ENCODE measurements at places on chromosomes 6 and 20.

DNA sequence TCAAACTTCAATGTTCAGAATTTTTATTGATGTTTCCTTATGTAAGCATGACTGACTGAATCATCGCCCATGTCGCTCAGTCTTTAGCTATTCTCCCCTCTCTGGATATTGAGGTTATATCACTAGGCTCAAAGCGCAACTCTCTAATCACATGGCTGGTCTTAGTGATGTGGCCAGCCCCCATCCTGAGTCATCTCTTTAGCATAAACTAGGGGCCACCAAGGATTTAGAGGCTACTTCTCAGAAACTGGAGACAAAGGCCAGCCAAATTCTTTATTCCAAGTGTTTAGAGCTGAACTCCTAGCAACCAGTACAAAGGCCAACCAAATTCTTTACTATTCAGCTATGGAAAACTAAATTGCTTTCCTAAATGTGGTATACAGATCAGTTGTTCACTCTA lies 61.4 kb downstream of the FAM135A start:
- no peak for DNase-seq

- no peak for DNase-seq
Observed at GRCh38 chr6:133392015-133392414, 150.9 kb downstream of the EYA4 start.

DNA sequence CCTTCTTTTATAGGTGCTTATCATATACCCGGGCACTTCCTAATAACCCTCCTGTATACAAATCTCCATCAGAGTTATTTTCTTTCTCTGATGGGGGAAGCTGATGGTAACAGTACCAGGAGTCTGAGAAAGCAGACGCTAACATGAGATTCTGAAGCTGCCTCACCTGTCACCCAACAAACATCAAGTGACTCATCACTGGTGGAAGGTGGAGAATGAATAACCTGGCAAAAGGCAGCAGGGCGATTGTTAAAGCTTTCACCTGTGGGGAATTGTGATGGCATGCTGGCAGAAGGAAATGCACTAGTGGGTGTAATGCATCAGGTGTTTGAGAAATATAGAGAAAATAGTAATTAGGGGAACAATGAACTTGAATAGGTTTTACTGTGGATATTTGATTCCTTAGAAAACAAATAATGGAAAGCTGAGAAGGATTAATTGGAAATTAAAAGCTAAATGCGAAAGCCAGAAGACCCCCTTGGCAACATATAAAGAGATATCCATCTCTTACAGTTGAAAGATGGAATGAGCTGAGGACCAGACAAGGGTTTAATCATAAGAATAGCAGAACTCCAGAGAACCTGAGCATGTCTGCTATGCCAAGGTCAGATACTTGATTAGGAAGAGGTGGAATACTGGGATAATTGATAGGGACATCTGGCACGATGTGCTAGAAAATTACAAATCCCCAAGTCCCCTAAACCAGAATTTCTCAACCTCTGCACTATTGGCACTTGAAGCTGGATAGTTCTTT lies 517.1 kb downstream of the PKHD1 start:
- no peak for DNase-seq

DNA sequence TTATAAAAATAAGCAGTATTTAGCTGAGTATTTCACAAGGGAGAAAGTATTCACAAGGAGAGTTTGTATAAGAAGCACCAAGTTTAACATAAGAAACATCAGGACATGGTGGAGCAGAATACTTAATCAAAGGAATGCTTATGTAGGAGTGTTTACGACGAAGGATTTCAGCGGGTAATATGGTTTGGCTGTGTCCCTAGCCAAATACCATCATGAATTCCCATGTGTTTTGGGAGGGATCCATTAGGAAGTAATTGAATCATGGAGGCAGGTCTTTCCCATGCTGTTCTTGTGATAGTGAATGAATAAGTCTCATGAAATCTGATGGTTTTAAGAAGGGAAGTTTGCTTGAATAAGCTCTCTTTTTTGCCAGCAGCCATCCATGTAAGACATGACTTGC lies 1099.1 kb upstream of the ADGRB3 start:
- no peak for DNase-seq

DNA sequence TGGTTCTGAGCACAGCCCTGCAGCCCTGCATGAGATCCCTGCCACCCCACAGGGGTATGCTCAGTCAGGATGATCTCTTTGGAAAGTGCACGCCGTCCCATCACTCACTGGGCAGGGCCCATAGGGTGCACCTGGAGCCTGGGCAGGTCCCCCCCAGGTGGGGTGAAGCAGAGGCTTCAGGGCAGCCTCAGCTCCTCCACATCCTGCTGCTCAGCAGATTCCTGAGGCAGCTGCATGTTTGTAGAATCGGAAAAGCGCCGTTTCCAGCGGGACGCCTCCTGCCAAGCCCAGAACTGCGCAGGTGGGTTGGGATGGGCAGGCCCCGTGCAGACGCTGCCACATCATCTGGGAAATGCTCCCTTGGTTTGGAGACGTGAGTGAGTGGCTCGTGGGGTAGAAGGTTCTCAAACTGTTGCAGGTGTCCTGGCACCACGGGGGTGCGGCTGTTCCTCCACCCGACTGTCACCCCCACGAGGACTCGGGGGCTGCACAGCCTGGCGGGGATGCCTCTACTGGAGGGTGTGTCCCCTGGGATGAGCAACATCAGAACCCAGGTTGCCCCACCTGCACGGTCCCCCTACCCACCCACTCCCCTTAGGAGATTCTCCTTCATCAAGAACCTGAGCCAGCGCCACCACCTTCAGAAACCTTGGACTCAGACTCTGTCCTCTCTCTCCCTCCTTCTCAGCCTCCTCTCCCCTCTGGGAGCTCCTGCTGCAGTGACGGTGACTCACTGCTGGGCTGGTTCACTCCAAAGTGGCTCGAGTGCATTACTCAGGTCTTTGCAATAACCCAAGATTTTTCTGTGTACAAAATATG lies 334.1 kb downstream of the TAF4 start:
- no peak for DNase-seq

GRCh38 chr6:33029328-33030184 lies 20.2 kb upstream of the HLA-DOA start:
- DNase-seq, result no peak

- no peak for DNase-seq
Observed at GRCh38 chr6:116881236-116881635, 4.2 kb downstream of the RFX6 start.

GRCh38 chr6:7899101-7899888 lies 11.3 kb downstream of the TXNDC5 start:
- peak; percentile 74 for DNase-seq

DNA sequence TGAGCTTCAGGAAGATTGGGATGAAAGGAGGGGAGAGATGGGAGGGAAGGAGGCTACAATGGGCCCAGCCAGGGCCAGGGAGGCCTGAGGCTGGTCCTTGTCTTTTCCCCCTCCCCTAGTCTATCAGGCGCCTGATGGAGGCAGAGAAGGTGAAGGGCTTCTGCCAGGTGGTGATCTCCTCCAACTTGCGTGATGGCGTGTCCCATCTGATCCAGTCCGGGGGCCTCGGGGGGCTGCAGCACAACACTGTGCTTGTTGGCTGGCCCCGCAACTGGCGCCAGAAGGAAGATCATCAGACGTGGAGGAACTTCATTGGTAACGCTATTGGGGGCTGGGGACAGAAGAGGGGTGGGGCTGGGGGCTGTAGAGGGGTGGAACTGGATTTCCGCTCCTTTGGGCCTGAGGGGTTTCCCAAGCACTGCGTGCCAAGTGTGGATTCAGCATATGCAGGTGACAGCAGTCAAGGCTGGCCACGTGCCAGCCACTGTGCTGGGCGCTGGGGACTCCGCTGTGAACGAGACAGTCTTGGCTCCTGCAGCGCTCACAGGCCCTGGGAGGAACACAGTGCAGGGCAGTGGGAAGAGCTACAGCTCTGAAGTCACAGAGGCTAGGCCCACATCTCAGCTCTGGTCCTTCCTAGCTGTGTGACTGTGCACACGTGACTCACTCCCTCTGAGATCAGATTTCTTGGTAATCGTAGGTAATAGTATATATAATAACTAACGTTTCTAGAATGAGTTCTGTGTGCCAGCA lies 22.7 kb downstream of the SLC12A5 start:
- no peak for DNase-seq

DNA sequence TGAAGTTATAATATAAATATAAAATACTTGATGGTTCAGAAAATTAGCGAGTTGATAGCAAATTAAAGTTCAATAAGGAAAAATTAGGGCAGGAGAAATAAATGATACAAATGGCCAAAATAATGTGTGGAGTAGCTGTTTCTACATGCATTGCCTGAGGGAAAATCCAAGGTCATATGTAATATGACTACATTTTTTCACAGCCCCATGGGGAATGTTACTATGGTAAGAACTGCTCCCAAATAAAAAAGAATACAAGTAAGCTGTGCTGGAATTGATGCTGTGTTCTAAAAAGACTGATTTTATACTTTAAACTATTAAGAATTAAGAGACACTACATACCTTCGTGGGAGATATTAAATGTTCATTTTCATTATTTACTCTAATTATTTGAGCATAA lies 34.1 kb downstream of the MEI4 start:
- DNase-seq, result no peak

DNA sequence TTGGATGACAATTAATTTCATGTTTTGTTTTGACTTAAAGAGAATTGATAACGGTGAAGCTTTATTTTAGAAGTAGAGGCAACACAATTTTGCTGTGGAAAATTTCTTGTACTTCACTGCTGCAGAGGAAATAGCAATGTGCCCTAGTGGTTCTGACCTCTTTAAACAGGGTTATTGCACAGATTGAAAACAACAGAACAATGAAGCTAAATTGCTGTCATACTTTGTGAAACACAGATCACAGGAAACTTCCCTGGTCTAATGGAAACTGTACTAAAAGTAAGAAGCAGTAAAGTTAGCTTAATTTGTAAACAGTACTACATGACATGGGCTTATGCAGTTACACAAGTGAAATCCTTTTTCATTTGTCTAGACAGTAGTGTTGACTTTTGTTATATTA lies 31.3 kb downstream of the OR2A4 start:
- DNase-seq, result no peak

DNA sequence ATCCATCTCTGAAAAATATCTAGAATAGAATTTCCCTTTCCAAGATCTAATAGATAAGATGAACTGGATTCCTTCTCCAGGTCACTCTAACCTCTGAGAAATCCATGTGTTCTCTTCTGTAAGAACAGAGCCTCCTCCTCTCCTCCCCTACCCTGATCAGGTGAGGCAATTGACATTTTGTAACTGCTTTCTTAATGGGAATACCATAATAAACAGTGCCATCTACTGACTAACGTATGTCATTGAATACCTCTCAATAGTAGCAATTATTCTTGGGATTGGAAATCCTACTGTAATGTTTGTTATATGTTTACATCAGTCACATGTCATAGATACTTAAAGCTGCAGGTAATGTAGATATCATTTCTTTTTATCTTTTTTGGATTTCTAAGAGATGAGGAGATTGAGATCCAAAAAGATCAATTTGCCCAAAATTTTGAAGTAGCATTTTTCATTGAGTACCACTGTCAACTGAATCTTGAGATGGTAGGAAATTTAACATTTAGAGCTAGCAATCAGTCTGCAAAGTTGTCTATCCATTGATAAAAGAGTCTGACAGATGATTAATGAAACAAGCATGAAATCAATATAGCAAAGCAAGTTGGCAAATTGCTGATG lies 365.8 kb upstream of the HSF2 start:
- peak; percentile 41 for DNase-seq

- no peak for DNase-seq
Observed at GRCh38 chr6:3822747-3823445, 26.3 kb upstream of the FAM50B start.

DNA sequence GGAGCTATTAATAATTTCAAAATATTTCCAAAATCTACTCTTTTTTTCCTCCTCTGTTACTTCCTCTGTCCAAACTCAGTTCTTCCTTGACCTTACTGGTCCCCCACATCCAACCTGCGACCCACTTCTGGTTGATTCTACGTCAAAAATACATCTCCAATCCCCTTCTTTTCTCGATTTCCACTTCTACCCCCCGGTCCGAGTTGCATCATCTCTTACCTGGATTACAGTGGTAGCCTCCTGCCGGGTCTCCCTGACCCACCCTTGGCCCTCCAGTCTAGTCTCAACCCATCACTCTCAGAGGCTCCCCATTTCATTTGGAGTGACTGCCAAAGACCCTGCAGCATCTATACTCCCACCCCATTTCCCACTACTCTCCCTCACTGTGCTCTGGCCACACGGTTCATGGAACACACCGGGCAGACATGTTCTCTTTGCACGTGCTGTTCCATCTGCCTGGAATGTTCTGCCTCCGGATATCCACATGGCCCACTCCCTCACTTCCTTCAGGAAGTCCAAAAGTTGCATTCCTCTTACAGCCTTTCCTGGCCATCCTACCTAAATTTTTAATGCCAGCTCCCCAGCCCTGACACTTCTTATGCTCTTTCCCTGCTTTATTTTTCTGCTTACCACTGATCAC lies 6.1 kb upstream of the CCND3 start:
- DNase-seq, result no peak

DNA sequence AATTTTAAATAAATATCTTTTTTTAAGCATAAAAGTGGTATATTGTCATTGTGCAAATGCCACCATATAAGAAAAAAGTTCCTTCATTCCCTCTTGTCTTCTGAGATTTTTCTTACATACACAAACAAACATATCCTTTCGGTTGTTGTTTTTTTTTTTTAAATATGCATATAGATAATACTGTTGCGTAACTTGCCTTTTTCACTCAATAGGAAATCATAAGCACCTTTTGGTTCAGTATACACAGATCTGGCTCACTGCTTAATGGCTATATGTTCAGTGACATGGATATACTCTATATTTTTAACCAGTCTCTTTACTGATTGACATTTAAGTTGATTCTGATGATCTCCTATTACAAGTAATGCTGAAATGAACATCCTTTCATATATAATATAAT lies 40.1 kb downstream of the AKAP12 start:
- DNase-seq, result no peak

DNA sequence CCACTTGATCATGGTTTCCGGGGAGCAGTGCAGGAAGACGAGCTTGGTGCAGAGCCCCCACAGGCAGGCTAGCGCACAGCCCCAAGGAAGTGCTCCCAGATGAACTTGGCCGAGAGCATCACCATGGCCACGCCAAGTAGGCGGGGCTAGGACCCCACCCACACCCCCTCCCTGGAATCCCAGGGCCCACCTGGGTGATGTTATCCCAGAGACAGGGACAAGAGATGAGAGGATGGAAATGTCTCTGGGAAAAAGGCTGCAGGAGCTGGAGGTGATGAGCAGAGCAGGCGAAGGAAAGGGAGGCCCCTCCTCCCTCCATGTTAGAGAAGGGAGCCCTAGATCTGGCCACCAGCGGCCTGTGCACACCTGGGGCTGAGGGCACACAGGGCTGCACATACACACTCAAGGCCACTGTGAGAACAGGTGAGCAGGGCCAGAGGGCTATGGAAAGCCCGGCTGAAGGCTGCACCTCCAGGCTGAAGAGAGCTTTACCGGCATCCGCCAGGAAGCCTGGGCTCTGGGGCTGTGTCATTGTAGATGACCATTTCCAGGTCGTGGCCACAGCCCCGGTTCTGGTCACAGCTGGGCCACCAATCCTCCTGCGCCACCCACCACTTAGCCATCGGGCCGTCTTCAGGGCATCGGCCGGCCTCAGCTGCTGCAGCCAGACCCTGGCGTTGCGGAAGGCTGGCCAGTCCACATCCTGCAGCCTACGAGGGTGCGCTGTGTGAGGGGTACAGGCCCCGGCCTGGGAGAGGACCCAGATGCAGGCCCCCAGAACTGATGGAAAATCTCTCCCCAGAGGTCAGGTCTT lies 24.9 kb downstream of the NPEPL1 start:
- DNase-seq, result no peak

All from Caki2 (cell line).